NCI-H187 treated with DMSO at 0.1 percent for 48 hours (cell line): ENCODE measurements at places on chromosomes 16 and 17.

DNA sequence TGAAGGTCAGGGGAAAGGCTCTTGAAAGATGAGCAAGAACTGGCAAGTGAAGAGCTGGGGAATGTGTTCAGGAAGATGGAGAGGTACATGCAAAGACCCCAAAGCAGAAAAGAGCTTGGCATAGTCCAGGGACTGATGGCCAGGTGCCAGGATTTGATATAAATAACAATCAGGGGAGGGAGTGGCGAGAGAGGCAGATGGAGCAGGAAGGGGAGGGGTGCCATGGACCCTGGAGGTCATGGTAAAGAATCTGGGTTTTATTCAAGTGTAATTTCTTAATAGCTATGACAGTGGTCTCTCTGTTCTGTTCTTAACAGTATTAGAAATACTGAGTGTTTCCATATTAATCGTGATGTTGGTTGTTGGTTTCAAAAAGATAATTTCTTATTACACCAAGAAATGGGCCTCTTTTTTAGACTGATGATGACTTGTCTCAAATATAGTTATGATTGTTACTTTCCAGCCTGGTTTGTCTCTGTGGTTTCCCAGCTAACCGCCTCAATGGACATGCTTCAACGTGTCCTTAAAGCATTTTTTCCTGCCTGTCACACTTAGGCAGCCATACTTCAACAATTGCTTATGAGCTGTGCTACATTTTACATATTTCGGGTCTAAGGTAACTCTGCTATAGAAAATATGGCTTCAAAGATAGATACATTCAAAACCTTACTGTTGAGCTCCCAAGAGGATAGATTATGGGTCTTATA lies 49.4 kb downstream of the MYH10 start:
- DNase-seq = no peak

GRCh38 chr17:75241502-75241901 lies 19.9 kb downstream of the GGA3 start:
- no peak for DNase-seq

- DNase-seq = no peak
Observed at GRCh38 chr16:65101009-65101408, 20.9 kb downstream of the CDH11 start.

GRCh38 chr17:35870906-35871819 lies 2.5 kb upstream of the HEATR9 start:
- DNase-seq = no peak

DNA sequence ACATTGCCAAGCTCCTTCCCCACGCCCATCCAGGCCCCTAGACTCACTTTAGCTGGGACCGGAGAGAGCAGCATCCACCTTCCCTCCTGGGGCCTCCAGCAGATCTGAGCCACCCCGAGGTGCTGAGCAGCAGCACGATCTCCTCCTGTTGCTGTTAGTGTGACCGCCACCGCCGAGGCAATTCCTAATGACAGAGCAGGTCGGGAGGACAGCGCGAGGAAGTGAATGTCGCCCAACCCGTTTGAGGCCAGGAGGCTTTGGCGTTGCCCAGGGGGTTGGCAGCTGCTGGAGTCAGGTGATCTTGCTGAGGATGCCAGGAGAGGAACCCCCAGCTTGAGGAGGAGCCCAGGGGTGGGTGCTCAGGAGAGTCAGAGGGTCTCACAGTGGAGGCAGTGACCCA lies at the start of gene RNF222:
Gene RNF222, minus strand, starts transcription at position 192 of the 400 bp plus-strand sequence. CDS start 4,366 bp downstream, outside the sequence.
- no peak for DNase-seq

DNA sequence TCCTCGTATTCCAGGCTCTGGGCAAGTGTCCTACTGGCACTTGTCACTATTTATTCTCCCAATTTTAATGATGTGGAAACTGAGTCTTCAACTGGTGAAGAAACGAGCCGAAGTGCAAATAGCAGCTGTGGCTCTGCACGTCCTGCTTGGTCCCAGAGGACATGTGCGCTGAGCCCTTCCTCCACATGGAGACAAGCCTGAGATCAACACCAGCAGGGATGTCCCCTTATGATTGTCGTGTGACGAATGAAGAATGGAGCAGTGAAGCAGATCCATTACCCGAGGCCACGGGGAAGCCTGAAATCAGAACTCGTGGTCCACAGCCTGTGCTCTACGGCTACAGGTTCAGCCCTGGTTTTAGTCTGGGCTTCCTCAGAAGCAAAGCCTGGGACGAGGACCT lies 61.0 kb downstream of the FOXL1 start:
- no peak for DNase-seq

- no peak for DNase-seq
Observed at GRCh38 chr16:80733407-80733806, 71.0 kb downstream of the CDYL2 start.

GRCh38 chr17:76585033-76585648 lies 519 bp downstream of the ST6GALNAC2 start:
- DNase-seq = no peak

DNA sequence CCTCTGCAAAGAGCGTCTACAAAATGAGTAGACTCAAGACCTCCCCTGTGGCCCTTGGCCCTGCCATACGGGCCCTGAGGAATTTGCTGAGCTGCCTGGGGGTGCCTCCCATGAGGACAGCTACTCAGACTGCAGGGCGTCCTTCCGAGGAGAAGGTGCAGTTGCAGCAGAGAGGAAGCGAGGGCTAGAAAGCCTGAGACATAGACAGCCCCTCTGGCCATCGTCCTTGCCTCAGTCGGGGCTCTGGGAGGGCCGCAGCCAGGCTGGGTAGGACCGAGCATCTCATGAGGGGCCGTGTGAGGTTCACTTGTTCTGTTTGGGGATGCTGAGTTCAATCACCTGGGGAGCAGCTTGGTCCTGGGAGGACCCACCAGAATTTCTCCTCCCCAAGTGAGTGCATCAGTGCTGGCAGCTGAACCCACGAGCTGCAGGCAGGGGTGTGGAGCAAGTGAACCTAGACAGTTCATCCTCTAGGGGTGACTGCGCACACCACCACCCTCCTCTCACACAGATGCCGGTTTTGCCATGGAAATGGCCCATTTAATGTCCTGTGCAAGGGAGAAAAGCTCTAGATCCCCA lies 20.3 kb downstream of the RAB11FIP4 start:
- DNase-seq = no peak

- no peak for DNase-seq
Observed at GRCh38 chr17:74305865-74306654, 20.0 kb upstream of the KIF19 start.

GRCh38 chr17:9121186-9121820 lies 100.0 kb downstream of the NTN1 start:
- no peak for DNase-seq

DNA sequence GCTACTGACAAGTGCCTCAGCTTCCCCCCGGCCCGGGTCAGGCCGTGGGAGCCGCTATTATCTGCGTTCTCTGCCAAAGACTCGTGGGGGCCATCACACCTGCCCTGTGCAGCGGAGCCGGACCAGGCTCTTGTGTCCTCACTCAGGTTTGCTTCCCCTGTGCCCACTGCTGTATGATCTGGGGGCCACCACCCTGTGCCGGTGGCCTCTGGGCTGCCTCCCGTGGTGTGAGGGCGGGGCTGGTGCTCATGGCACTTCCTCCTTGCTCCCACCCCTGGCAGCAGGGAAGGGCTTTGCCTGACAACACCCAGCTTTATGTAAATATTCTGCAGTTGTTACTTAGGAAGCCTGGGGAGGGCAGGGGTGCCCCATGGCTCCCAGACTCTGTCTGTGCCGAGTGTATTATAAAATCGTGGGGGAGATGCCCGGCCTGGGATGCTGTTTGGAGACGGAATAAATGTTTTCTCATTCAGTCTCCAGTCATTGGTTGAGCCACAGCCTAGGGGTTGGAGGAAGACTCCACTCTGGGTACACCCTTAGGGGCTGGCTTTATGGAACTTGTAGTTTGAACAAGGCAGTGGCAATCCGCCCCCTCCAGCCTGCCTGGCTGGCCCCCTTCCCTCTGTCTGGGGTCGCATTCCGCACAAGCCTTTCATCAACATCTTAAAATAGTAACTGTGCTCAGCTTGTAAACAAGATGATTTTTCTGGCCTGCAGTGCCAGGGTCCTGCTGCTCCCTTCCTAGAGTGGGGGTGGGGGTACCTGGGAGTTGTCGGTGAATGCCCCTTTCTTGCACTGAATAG lies 4.1 kb downstream of the SYNGR2 start:
- DNase-seq = no peak
